ENCODE measurements at places on chromosomes 6 and 20.

GRCh38 chr6:37238381-37238780 lies 19.2 kb upstream of the TBC1D22B start:
- no peak for DNase-seq

- DNase-seq = no peak
These were observed 94.4 kb upstream of the IMPG1 start for GRCh38 chr6:76166874-76167273.

- DNase-seq = no peak
These were observed 42.0 kb upstream of the ID4 start for GRCh38 chr6:19795211-19795610.

DNA sequence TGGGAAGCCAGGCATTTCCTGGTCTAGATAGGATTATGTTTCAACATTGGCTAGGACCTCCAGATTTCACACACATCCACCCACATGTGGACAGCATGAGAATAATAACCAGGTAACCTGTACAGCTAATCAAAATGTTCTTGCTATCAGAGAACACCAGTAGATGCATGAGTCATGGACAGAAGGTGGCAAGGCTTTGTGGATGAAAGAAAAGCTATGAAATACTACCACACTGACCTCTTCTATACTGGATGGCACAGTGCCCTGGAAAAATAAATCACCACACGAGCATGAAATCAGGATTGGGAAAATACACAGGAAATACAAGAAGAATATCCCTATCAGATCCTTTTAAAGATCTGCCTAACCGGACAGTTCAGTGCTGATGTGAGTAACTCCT lies 113.0 kb downstream of the GMDS start:
- DNase-seq = no peak

GRCh38 chr6:29828471-29828797 lies 809 bp downstream of the HLA-G start:
- DNase-seq = no peak

GRCh38 chr20:32140603-32141002 lies 31.1 kb downstream of the TM9SF4 start:
- no peak for DNase-seq

- no peak for DNase-seq
These were observed 14.7 kb upstream of the BPIFA3 start for GRCh38 chr20:33202451-33202850.

GRCh38 chr6:76342611-76343160 lies 270.2 kb upstream of the IMPG1 start:
- DNase-seq = no peak

DNA sequence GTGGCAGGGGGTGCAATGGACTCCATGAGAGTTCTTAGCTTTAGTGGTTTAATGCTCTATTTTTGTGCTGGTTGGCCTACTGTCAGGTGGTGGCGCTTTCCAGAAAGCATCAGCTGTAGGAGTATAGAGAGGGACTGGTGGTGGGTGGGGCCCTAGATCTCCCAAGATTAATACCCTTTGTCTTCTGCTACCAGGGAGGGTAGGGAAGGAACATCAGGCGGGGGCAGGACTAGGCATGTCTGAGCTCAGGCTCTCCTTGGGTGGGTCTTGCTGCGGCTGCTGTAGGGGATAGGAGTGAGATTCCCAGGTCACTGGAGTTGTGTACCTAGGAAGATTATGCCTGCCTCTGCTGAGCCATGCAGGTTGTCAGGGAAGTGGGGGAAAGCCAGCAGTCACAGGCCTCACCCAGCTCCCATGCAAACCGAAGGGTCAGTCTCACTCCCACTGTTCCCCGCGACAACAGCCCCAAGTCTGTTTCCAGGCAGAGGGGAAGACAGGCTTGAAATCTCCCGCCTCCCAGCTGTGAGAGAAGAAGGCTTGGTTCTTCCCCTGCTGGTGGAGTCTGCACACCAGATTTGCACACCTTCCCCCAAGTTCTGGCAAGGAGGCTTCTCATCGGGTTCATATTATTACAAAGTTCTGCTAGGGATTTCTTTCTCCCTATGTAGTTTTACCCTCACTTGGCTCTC lies 46.7 kb upstream of the PKIB start:
- no peak for DNase-seq

DNA sequence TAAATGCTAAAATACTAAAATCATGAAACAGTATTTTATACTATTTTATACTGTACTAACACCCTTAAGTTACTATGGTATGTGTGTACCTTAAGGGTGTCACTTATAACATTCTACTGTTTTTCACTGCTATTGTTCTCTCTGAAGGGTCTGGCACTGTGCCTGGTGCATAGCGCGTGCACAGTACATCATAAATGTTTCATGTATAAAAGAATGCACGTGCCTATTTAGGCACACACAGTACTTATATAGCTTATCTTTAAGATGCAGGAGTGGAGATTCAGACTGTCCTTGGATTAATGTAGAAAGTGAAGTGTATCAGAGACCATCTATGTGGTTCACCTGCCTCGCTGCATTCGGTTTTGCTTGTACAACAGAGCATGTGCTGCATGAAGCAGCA lies 64.0 kb upstream of the SGK1 start:
- no peak for DNase-seq

All from NCI-H187 treated with DMSO at 0.1 percent for 48 hours (cell line).